ENCODE measurements at places on chromosomes 3 and 15. TPM values are rescaled to one million over a fixed set of nuclear protein-coding genes. Genes with fewer than 3 reads are reported as not detected.

- DNase-seq: no peak
Observed at GRCh38 chr3:187031934-187032333, 101.6 kb downstream of the ST6GAL1 start.

Gene HEMK1
- polyA plus RNA-seq: 21.7 TPM

DNA sequence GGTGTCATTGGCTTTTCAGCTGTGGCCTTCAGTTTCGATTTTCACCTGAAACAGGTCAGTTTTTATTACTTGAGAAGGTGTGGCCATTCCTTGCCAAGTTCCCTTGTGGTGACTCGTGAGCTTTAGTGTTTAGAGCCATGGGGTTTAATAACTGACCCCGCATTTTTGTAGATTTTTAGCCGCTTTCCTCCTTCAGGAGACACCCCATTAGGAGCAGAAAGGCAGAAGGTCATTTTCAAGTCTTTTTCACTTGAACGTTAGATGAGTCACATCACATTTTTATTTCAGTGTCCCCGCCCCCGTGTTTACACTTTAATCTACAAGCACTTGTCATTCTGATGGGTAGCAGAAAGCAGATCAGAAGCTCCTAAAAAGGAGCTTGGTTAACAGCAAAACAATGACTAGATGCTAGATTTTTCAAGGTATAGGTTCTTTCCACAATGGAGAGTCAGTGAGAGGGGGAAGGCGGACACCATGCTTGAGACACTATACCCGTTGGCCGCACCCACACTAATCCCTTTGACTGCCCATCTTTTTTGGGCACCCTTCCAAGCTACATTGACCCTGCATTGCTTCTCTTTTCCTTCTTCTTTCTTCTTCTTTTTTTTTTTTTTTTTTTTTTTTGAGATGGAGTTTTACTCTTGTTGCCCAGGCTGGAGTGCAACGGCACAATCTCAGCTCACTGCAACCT is 132.7 kb downstream of the GHSR start:
- DNase-seq: no peak

Gene LRRC3B
- polyA plus RNA-seq: 14.1 TPM

DNA sequence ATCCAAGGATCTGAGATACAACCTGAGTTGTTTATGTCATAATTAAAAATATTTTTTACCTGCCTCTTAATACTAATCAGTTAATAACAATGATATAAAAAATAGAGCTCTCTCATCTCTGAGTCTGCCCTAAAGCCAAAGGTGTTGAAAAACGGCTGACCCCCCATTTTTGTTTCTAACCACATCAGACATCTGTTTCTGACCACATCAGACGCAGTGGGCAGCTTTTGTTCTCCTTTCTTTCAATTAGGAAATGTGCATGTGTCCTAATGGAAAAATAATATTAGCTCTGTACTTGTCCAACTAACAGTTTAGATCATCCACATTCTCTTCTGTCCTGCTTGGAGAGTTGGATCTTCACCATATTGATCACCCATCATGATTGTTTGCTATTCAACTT is 144.6 kb downstream of the SHOX2 start:
- no peak for DNase-seq

DNA sequence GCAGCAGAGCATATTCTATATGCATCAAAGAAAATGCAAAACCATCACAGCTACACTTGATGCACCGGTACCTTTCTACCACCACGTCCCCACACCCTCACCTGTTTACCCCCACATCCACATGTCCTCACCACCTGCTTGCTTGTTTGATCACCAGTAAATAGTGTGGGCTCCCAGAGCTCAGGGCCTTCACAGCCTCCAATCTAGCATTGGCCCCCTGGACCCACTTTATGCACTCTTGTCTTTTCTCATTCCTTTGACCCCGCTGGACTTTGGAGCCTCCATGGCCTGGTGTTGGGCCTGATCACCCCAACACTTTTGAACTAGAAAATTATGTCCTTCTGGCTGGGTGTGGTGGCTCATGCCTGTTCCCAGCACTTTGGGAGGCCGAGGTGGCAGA is 190.1 kb downstream of the PDE8A start:
- no peak for DNase-seq

Gene TMCO5A
- not detected for polyA plus RNA-seq

Gene RAMAC
- polyA plus RNA-seq: 27.2 TPM

GRCh38 chr15:31360843-31361763 is 34.5 kb downstream of the KLF13 start:
- DNase-seq: no peak

DNA sequence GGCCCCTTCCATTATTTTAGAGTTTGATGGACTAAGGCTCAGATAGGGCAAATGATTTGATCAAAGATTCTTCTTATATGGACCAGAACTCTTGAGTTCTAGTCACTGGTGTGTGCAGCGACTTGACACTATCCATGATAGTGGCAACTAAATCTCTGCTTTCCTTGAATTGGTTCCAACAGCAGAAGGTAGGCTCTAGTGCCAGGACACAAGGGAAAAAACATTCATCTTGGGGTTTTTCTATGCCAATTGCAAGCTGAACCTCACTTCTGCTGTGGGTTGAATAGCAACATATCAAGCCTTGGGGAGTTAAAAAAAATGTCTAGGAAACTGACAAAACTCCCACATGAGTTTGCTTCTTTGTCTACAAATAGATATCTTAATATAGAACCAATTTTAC is 35.1 kb downstream of the CTXND1 start:
- no peak for DNase-seq

- no peak for DNase-seq
Observed at GRCh38 chr3:194972641-194973040, 287.0 kb downstream of the FAM43A start.

DNA sequence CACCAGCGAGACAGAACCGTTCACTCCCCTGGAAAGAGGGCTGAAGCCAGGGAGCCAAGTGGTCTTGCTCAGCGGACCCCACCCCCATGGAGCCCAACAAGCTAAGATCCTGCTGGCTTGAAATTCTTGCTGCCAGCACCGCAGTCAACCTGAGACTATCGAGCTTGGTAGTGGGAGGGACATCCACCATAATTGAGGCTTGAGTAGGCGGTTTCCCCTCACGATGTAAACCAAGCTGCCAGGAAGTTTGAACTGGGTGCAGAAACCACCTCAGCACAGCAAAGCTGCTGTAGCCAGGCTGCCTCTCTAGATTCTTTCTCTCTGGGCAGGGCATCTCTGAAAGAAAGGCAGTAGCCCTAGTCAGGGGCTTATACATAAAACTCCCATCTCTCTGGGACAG is 151.0 kb downstream of the MBNL1 start:
- no peak for DNase-seq

- no peak for DNase-seq
Observed at GRCh38 chr15:79113831-79114230, 23.3 kb upstream of the RASGRF1 start.

- no peak for DNase-seq
Observed at GRCh38 chr15:71962537-71962936, 152.2 kb downstream of the NR2E3 start.

Gene ADIPOQ
- 7.3 TPM for polyA plus RNA-seq

Gene CCR9
- polyA plus RNA-seq: not detected

GRCh38 chr3:155069729-155070128 is 10.4 kb upstream of the MME start:
- DNase-seq: no peak

DNA sequence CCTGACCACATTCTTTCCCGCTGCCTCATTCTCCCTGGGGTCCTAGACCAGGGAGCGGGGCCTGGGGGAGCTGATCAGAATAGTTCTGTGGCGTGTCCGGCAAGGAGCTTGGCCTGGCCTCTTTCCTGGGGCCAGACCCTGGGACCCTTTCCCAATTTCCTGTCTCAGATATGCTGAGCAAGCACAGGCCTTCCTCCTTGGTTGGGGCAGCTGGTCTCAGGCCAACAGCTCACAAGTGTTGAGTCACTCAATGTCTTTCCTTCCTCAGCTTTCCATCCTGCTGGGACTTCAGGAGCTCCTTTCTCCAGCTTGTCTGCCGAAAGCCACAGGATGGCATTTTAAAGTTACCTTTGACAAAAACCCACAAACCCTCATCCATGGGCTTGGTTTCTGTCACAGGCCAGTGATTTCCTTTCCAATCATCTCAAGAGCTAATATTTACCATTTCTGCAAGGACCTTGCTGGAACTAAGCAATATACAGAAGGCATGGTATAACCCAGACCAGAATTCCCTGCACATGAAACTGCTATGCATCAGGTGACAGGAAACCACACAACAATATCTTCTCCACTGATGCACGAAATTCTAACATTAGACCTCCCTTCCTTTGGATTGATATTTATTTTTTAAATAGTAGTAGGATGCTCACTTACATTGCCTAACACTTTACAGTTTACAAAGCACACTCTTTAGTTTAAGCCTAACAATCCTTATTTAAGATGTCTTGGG is 19.5 kb upstream of the TIMP4 start:
- no peak for DNase-seq

Gene LMAN1L
- not detected for polyA plus RNA-seq

Gene GOLGA8M
- polyA plus RNA-seq: 1.4 TPM

- no peak for DNase-seq
Observed at GRCh38 chr15:57506422-57506821, 85.3 kb upstream of the MYZAP start.

Gene CHRFAM7A
- polyA plus RNA-seq: 2.1 TPM

Gene ITPKA
- polyA plus RNA-seq: 0.90 TPM

Gene PRR20G
- not detected for polyA plus RNA-seq

Gene ATP8B4
- 4.3 TPM for polyA plus RNA-seq

Gene HIGD2B
- not detected for polyA plus RNA-seq

DNA sequence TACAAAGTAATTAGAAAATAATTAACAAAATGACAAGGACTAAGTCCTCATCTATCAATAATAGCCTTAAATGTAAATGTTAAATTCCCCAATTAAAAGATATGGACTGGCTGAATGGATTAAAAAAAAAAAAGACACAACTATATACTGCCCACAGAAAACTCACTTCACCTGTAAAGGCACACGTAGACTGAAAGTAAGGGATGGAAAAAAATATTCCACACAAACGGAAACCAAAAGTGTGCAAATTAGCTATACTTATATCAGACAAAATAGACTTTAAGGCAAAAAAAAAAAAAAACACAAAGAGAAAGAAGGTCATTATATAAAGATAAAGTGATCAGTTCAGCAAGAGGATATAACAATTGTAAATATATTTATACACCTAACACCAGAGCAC is 111.4 kb upstream of the ZBED2 start:
- no peak for DNase-seq

Gene P4HTM
- 15.6 TPM for polyA plus RNA-seq
